AG09319 (cell line): ENCODE measurements at places on chromosomes 1 and 21.

DNA sequence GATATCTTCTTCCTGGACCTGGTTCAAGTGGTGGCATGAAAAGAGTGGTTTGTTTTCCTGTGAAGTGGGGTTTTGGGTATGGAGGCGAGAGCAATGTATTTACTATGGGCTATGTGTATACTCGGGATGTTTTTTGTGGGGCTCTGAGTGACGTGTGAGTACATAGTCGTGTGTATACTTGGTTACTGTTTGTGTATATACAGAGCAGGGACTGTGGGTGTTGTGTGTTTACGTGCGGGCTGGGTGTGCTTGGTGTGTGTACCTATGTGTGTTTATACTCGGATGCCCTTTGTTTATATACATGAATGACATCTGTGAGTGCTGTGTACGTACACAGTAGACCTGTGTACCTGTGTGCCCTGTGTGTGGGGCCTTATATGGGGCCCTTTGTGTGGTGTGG is 50.0 kb downstream of the YARS1 start:
- DNase-seq: no peak

DNA sequence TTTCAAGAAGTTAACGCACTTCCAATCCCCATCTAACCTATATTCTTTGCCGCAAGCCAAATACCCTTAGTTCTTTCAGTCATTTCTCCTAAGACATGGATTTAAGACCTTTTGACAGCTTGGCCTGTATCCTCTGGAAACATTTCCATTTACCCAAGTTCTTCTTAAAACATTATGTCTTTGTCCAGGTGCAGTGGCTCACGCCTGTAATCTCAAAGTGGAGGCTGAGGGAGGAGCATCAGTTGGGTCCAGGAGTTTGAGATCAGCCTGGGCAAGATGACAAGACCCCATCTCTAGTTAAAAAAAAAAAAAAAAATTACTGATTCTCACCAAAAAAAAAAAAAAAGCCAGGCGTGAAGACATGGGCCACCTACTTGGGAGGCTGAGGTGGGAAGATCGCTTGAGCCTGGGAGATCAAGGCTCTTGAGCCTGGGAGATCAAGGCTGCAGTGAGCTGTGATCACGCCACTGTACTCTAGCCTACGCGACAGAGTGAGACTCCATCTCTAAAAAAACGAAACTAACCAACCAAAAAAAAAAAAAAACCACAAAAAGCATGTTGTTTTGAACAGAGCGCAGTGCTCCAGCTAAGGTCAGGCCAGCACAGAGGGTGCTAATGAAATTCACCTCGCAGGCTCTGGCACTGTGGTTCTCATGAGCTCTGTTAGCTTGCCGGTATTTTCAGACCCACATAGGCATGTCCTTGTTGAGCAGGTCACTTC is 36.0 kb downstream of the NUAK2 start:
- DNase-seq: no peak

GRCh38 chr1:167207940-167208623 is 12.6 kb upstream of the POU2F1 start:
- no peak for DNase-seq

DNA sequence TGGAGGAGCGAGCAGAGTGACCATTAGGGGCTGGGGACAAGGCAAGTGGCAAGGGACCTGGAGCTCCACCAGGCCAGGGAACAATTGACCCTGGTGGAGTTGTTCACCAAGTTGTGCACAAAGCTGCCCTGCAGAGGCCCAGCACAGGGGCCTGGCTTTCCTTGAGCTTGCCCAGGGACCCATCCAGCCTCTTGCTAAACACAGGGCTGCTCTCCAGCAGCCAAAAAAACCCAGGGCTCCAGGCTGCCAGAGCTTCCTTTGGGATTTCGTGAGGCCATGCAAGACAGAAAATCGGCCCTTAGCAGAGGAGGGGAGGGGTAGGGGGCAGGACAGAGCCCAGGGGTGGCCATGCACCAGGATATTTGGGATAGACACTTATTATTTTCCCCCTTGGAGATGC is 32.6 kb downstream of the LRP8 start:
- DNase-seq: no peak

DNA sequence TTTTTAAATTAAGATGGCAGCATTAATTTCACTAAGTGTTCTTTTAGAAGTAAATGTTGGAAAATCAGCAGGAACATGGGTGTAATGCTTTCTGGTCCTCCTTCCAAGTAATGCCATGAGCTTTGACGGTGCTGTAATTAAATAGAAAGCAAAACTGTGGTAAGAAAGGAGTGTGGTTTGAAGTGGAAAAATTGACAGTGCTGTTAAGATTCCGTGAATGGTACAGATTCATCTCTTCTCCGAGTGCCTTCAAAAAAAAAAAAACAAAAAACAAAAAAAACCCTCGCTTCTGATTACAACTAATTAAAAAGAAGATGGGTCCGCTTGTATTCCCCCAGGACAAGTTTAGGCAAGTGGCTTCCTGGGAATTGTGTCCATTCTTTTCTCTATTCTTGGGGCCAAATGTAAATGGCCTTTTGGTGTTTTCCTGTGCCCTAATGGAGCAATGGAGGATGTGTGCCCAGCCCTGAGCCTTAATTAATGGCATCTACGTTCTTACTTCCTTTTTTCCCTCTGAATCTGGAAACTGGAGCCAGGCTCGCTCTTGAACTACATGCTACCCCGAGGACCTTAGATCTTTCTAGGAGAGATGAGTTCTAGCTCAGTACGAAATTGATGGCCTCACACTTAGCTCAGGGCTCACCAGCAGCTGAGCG is 5.1 kb downstream of the LMO4 start:
- no peak for DNase-seq

DNA sequence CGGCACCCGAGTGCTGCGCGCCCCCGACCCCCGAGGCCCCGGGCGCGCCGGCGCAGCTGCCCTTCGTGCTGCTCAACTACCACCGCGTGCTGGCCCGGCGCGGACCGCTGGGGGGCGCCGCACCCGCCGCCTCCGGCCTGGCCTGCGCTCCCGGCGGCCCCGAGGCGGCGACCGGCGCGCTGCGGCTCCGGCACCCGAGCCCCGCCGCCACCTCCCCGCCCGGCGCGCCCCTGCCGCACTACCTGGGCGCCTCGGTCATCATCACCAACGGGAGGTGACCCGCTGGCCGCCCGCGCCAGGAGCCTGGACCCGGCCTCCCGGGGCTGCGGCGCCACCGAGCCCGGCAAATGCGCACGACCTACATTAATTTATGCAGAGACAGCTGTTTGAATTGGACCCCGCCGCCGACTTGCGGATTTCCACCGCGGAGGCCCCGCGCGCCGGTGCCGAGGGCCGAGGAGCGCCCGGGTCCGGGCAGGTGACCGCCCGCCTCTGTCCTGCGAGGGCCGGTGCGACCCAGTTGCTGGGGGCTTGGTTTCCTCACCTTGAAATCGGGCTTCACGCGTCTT is 49.0 kb downstream of the SIM2 start:
- no peak for DNase-seq

GRCh38 chr1:110888049-110888448 is 15.1 kb downstream of the CD53 start:
- no peak for DNase-seq

DNA sequence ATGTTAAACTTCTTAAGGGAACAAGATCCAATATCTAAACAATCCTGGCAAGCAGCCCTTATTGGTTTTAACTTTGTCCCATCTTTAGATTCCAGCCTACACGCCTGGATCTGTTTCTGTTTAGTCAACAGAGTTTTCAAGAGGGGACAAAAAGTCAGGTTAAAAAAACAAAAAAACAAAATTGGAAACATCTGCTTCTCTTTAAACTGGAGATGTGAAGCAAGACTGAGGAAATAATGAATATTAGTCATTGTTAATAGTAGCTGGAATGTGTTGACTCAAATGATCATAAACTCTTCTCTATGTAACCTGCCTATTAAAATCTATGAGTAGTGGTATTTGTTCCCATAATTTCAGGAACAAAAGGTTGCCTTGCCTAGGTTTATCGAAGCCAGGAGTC is 55.0 kb downstream of the NID1 start:
- peak; percentile 62 for DNase-seq

DNA sequence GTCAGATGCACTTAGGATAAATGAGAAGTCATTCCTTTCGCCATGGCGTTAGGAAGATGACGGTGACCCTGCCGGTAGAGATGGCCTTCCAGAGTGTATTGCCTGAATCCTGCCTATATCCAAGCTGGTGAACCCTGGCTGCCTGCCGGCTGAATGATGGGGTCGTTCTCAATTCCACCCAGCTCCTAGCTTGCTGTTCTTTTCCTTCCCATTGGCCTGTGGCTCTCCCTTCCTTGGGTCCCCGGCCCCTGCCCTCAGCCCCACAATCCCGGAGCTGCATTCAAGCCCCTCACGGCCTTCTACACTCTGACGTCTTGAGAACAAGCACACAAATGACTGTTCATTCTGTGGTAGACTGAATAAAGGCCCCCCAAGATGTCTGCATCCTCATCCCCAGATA is 28.2 kb upstream of the ZBTB21 start:
- DNase-seq: no peak

- no peak for DNase-seq
Measured at GRCh38 chr1:226627050-226627755, 78.6 kb downstream of the STUM start.

DNA sequence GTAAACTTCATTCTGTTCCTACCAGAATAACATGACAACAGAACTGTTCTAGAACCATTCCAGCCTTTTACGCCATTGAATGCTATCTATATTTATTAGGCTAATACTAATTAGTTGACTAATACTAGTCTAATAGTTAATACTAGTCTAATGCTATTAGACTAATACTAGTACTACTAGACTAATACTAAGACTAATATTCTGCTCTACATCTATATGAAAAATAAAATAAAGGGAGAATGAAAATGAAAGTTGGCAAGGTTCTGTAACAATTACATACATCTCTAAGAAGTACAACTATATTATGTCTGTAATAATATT is 40.9 kb upstream of the LRRC8B start:
- no peak for DNase-seq

- DNase-seq: no peak
Measured at GRCh38 chr1:181718034-181718433, 234.7 kb downstream of the CACNA1E start.

GRCh38 chr1:26583646-26584485 is 54.3 kb downstream of the RPS6KA1 start:
- DNase-seq: no peak

DNA sequence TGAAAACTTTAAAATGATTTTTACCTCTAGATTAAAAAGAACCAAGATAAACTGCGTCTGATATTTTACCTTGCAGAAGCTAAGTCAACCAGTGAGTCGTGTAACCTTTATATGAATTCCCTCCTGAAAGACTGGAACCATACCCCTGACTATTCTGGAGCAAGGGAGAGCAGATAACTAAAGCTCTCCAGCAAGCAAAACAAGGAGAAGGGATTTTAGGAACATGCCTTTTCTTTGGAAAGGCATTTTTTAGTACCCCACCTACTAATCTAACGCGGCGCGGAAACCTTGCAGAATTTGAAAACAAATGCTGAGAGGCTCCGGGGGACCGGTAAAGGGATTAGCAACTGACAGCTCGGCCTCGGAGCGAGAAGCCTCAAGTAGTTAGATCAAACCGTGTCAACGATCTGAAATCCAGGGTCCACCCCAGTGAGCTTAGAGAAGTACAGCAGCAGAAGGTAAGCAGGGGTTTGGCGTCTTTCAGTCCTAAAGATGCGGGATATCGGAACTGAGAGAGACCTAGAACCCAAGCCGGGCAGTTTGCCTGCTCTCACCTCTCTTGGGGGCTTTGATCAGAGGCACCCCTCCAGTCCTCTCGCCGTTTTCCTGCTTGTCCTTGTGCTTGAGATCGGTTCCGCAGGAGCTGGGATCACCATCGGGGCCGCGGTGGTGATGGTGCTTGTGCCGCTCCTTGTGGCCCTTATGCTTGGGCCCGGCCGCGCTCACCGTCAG is 954 bp downstream of the RSBN1 start:
- no peak for DNase-seq

GRCh38 chr1:56385314-56385713 is 194.0 kb downstream of the PLPP3 start:
- no peak for DNase-seq

DNA sequence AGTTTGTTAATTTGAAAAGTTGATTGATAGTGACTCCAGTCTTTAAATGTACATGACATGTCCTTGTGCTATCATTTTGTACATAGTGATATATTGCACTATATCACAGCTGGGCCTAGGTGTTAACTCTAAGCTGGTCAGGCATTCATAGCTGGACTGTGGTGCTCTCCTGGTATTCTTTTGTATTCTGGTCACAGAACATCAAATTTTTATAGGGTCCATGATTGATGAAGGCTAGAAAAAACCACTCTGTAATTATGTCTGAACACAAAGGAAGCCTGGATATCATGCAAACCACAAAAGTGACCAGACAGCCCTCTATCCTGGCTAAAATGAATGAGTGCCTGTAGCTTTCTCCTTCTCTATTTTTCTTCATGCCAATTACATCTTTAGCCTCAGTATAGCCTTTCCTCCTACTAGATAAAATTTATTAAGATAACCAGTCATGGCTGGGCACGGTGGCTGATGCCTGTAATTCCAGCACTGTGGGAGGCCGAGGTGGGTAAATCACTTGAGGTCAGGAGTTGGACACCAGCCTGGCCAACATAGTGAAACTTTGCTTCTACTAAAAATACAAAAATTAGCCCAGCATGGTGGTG is 134.9 kb upstream of the B3GALT2 start:
- no peak for DNase-seq

GRCh38 chr1:204361341-204361771 is 1.6 kb upstream of the PLEKHA6 start:
- DNase-seq: no peak

DNA sequence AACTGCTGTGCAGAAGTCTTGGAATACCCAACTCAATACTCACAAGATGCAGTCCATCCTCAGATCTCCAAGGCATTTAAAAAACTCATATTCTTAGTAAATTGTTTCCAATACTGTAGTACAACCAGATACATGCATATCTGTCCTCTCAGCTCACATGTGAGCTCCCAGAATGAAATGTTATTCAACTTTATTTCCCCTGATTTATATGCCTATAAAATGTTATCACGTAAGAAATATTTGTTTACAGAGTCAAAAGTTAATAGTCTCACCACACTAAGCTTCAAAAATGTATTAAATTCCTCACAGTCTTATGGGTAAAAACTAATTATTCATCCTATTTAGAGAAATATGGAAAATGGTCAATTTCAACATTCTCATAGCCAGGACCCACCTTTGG is 56.6 kb downstream of the LTN1 start:
- no peak for DNase-seq

DNA sequence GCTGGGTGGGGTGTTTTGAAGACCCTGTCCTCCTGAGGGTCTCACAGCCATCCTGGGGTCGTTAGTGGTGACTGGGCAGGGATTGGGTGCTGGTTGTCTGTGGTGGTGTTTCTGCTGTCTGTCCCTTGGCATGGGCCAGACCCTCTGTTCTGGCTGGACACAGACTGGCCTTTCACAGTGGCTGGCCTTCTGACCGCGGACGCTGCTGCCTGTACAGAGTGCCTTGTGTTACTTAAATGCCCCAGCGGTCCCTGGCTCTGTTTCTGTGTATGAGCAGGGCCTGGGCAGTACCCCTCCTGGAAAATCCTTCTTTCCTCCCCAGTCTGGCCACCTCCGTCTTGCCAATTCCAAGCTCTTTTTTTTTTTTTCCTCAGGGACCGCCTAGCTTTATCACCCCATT is 50.9 kb downstream of the SH3BGR start:
- no peak for DNase-seq

- no peak for DNase-seq
Measured at GRCh38 chr1:30707412-30708360, 15.7 kb downstream of the MATN1 start.

- DNase-seq: no peak
Measured at GRCh38 chr1:24410750-24411149, 2.8 kb downstream of the STPG1 start.

- no peak for DNase-seq
Measured at GRCh38 chr1:7220007-7220406, 434.8 kb downstream of the CAMTA1 start.
